ENCODE measurements at places on chromosomes 3 and 15.

DNA sequence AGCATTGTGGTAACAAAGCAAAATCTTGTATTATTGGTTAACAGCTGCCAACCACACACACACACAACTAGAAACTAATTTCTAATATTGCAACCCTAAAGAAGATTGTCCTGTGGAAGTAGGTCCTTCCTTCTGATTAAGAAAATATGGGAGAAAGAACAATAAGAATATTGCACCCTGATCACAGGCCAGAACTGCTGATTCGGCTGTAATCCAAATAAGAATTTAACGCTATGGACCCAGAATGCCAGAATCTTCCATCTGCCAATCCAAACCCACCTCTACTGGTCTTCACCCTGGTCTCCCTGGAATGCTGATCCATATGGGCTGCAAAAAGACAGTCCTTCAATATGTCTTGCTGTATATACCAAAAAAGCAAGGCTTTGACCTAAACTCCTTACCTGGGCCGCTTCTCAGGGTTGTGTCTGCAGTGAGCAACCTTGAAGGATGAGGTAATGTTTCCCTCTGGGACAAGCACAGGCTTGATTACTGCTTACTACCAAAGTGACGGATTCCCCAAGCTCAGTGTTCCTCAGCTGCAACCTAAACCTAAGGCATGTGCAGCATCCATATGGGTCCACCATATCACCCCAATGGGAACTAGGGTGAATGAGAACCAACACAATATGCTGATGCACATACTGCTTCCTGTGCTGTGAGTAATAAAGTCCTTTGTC is 8.0 kb downstream of the CCDC14 start:
- no peak for DNase-seq

- DNase-seq: no peak
These were observed 1.8 kb downstream of the SLC6A6 start for GRCh38 chr3:14404186-14404585.

GRCh38 chr3:43176666-43177065 is 70.8 kb upstream of the POMGNT2 start:
- DNase-seq: no peak

GRCh38 chr15:90233387-90234095 is at the start of gene CIB1:
TSS of gene CIB1 (minus strand) at chr15:90233941. CDS start at chr15:90233885, 56 bp downstream.
- peak; percentile 45 for DNase-seq

- DNase-seq: no peak
These were observed 15.9 kb downstream of the SH3GL3 start for GRCh38 chr15:83462953-83463433.

GRCh38 chr15:90003736-90004135 is 2.6 kb downstream of the ZNF710 start:
- no peak for DNase-seq

DNA sequence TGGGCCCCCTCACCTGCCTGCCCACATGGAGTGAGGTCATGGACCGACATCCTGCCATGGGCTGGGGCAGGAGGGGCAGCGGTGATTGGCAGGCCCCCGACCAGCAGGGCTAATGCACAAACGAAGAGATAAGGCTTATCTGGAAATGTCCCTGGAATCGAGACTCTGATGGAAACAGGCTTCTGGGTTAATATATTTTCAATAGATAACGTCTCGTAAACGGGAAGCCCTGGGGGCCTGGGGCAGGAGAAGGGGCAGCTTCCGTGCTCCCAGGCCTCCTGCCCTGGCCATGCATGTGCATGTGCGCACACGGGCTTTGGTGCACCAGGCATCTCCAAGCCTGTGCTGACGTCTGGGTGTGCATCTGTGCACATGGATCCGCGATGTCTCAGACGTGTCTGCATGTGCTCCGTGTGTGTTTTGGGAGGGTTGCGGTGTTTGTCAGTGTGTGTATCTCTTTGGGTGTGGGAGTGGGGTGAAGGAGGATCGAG is 55.1 kb downstream of the DNAJB8 start:
- DNase-seq: no peak

DNA sequence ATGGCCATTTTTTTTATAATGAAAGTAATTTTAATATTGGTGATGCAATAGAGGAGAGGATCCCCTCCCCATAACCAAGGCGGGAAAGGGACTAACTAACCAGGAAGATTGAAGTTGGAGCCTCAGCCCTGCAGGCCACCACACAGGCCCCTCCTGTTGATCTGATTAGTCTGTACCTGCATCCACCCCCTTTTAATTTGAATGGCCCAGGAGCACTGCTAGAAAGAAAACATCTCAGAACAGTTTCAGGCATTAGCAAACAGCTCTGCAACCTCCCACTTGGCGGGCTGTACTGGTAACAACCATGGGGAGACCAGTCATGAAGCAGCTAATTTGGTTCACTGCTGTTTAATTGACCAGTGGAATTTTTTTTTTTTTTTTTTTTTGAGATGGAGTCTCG is 10.3 kb downstream of the CAV3 start:
- DNase-seq: no peak

GRCh38 chr3:16828815-16829214 is 55.9 kb upstream of the PLCL2 start:
- peak; percentile 67 for DNase-seq

- no peak for DNase-seq
These were observed 381.5 kb upstream of the C2CD4B start for GRCh38 chr15:62546628-62547027.

GRCh38 chr3:146160964-146161662 is at the start of gene PLOD2:
TSS of gene PLOD2 (minus strand) at chr3:146161184. CDS start at chr3:146160989, 195 bp downstream.
- DNase-seq: peak; percentile 54

GRCh38 chr3:4614070-4614469 is 120.9 kb downstream of the ITPR1 start:
- no peak for DNase-seq

DNA sequence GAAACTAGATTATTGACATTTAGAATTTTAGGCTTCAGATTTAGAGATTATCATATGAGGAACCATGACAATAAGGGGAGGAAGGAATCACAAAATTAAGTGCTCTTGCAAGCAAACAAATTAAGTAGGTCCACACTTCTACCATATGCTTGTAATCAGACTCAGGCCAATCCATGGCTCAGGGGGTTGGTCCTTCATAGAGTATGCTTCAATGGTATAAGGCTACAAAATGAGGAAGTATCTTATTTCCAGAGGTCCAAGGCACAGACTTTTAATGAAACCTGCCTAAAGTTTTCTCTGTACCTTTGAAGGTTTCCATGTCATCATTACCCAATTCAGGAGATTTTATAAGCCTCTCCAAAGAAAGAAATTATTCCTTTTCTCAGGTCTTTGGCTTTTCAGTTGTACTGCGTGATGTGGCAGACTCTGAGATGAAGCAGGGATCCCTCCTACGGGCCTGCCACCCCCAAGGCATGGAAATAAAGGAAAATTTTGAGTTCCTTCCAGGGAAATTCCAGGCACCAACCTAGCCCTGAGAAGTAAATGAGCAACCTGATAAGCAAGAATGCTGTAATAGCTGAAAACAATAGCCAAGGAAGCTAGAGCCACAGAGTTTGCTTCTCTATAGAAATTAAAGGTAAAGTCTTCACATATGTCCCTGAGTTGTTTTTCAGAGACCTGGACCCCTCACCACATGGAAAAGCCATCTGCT is 36.3 kb downstream of the SERPINI2 start:
- DNase-seq: no peak

- DNase-seq: no peak
These were observed 33.1 kb downstream of the DZIP1L start for GRCh38 chr3:138082085-138082991.

DNA sequence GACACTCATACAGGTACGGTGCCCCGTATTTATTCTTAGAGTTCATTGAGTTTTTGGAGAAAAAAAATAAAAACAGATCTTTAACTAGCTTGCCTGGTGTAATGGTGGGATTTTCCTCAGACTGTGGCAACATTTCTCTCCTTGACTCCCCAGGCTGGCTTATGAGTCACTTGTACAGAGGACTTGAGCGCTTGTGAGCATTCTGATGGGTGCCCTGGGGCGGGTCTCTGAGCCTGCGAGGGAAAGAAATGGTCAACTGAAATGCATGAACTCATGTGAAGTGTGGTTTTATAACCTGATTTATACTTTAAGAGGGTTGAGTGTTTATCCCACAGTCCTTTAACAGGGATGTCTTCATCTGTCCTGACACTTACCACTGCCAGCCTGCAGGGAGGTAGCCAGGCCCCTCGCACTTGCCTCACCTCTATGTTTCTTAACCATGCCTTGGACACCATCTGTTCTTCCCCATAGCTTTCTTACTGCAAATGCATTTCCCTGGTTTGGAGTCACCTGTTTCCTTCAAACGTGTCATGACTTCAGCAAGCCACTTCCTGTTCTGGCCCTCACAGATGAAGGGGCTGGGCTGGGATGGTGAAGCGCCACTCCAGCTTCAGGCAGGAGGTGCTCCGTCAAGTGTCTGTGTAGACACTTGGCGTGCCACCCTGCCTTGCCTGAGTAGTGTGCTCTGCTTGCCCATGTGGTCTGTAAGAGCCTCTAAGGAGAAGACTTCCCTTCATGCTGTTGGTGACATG is 118.7 kb downstream of the PDE8A start:
- peak; percentile 19 for DNase-seq

GRCh38 chr3:111598552-111598951 is 3.4 kb upstream of the ZBED2 start:
- DNase-seq: no peak

GRCh38 chr3:8205881-8206280 is 295.7 kb upstream of the LMCD1 start:
- no peak for DNase-seq

DNA sequence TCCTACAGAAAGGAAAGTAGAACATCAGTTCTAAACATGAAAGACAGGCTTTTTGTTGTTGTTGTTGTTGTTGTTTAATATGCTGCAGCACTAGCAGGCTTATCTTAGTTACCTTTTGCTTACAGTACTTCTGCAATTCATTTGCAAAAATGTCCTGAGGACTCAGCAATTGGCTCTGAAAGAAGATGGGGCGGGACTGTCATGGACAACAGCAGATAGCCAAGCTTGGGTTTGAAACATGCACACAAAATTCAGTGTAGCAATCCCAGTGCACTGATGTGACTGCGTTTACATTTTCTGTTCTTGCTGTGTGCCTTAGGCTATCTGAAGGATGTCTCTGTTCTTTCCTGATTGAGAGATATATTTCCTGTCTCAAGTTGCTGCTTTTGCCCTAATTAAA is 9.2 kb downstream of the UNC13C start:
- DNase-seq: no peak

DNA sequence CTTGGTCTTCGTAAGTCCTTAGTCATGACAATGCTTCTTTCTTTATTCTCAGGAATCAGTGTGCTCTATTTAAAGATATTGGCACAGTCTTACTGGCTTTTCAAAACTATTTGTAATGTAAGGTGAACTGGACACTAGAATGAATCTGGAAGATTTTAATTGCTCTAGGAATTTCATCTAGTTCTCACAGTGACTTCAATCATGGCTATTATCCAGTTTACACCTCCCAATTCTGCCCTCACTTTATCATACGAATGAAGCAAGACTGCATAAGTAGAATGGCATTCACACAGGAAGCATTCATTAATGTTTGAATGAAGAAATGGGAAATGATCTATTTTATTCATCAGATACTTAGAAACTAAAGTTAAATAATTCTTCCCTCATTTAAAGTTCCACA is 26.7 kb upstream of the DRD3 start:
- no peak for DNase-seq

- no peak for DNase-seq
These were observed 26.2 kb downstream of the ATP13A3 start for GRCh38 chr3:194460566-194460965.

GRCh38 chr3:148087601-148088371 is 609.9 kb upstream of the AGTR1 start:
- no peak for DNase-seq

DNA sequence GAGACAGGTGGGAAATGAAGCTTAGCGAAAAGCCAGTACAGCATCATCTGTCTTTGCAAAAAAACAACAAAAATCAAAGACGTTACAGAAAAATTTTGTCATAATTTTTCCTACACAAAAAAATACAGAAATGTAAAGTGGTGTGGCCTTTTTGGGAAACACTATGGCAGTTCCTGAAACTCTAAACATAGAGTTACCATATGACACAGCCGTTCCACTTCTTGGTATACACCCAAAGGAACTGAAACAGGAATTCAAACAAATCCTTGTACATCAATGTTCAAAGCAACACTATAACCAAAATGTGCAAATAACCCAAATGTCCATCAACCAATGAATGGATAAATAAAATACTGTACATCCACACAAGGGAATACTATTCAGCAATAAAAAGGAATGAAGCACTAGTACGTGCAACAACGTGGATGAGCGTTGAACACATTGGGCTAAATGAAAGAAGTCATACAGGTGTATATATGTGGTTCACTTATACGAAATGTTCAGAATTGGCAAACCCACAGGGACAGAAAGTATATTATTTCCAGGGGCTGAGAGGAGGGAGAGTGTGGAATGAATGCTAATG is 46.8 kb downstream of the GLB1 start:
- no peak for DNase-seq

DNA sequence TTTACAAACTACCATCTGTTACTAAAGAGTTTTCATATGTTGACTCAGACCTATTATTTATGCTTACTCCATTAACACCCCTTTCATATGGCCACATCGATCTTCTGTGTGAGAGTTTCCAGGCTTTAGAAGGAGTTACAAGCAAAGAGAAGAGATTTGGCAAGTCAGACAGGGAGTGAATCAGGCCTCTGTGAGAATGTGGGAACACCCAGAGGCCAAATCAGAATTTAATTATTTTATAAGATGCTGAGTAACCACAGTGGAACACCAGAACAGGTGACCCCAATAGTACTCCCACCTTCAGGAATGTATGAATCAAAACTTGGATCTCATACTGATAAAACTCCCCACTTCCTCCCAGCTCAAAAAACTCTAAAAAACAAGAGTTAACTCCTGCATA is 42.0 kb downstream of the IFT57 start:
- DNase-seq: no peak

DNA sequence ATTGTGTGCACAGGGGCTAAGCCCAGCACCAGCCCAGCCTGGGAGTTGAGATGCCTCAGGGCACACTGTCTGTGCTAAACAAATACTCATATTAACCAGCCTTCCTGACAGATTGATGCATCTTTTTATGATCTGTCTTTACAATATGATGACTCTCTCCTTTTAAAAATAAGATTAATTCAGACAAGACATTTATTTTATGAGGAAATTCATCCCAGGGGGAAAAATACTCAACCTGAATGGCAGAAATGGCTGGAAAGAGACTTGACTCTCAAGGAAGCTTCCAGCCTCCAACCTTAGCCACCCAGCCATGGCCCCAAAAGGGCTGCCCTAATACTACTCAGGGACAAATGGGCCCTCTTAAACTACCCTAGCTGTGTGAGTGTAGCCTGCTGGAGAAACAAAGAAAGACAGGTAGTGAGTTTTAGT is 46.9 kb downstream of the NOX5 start:
- no peak for DNase-seq

- DNase-seq: no peak
These were observed 665.4 kb upstream of the CBLB start for GRCh38 chr3:106534206-106534605.

GRCh38 chr3:86954226-86954625 is 36.7 kb downstream of the VGLL3 start:
- DNase-seq: no peak

DNA sequence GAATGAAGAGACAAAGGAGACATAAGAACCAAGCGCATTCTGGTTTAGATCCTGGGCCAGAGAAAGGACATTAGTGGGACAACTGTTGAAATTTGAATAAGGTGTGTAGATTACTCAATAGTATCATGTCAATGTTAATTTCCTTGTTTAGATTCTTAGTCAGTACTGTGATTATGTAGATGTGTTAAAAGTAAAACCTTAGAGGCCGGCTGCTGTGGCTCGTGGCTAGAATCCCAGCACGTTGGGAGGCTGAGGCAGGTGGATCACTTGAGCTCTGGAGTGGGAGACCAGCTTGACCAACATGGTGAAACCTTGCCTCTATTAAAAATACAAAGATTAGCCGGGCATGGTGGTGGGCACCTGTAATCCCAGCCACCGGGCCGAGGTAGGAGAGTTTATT is 26.7 kb downstream of the CYP8B1 start:
- DNase-seq: no peak

- DNase-seq: no peak
These were observed 558.7 kb downstream of the TUSC7 start for GRCh38 chr3:117268318-117268717.

Measured in COLO829 (cell line).